ENCODE measurements at places on chromosomes 3 and 15.
A peak's percentile ranks its signal among the peaks of the same experiment; 100 is the strongest.

DNA sequence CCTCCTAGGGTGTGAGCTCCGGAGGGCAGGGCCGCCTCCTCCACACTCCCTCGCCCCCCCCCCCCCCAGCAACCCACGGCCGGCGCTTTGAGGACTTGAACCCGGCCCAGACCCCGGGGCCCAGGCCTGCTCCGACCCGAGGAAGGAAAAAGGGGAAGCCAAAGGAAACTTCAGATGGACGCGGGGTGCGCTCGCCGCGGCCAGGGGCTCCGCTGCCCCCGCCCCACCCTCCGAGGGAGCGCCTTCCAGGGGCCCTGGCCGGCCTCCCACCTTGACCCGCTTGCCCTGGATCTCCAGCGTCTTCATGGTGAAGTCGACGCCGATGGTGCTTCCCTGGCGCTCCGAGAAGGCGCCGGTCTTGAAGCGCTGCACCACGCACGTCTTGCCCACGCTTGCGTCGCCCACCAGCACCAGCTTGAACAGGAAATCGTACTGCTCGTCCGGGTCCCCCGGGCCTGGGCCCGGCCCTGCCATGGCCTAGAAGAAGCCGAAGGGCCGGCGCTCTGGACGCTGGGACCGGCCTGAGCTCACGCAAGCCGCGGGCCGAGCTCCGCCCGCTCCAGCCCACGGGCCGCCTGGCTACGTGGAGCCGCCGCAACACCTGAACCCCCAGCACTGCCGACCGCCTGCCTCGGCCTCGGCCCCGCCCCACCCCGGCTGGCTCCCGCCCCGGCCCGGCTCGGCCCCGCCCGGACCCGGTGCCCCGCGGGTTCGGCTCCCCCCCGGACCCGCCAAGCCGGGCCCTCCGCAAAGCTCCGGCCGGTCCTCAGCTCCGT lies 400 bp downstream of the RAB43 start:
- DNase-seq = no peak
- H3K27ac ChIP-seq = peak overlapping the region; percentile 51
- peaks cover 54% of the 10 kb centered on the region for H3K4me1 ChIP-seq
- H3K36me3 ChIP-seq = peaks cover 38% of the 10 kb centered on the region
- H3K4me3 ChIP-seq = peak overlapping the region; percentile 69
- H3K27me3 ChIP-seq = no peaks in the 10 kb centered on the region

DNA sequence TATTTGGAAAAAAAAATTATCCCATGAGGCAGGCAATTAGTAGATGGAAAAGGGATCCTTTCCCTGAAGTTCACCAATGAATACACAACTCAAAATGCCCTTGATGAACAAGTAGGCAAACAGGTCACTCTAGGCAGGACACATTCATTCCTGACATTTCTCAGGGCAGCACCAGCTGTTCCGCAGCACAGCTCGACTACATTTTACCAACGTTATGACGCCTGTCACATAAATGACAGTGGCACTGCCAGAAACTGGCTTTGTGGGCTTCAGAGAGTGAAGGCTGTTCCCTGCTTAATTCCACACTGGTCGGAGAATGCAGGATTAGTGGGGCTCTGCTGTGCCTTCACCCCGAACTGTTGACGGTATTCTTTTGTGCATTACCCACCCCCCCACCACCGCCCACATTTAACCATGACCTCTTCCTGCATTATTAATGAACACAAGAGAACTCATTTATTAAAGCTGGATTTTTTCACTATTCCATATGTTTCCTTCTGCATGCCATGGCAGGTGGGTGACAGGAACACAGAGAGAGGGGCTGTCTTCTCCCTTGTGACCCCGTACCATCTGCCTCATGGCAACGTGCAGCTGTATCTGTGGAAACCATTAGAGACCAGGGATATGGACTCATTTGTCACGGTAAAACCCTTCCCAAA lies 197.6 kb downstream of the PDZRN3 start:
- no peaks in the 10 kb centered on the region for H3K4me1 ChIP-seq
- H3K27ac ChIP-seq = no peak overlapping the region
- no peak overlapping the region for H3K4me3 ChIP-seq

DNA sequence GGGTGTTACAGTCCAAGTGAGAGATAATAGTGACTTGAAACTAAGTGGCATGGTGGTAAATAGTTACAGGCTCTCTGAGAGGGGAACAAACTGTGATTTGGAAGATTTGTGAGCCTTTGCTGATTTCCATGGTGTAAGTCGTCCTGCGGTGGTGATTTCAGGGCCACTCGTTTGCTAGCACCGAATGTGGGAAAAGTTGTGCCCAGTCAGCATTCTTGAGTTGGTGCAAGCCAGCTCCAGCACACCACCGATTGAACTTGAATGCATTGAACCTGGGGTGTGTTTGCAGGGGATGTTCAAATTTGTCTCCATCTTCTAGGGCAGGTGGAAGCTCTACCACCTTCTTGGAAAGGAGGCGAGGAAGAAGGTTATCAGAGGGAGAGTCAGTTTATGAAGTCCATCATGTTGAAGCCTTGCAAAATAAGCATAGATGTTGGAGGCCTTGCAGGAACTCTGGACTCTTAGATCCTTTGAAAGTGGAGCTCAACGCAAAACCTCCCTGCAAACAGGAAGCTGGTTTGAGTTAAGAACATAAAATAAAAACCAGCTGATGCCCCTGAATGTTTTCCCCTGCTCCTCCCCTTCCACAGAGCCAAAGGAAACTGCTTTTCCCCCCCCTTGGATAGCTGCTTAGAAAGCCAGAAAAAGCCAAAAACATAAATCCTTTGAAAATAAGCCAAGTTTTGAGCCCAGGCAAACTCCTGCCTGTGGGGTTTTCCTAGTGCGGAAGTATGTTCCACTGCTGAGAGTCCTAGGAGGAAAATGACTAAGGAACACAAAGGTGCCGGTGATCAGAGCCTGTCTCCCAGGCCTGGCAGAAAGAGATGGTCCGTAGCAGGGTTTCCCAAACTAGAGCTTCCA lies 21.9 kb downstream of the MAPKBP1 start:
- no peaks in the 10 kb centered on the region for H3K27me3 ChIP-seq
- no peak overlapping the region for H3K4me3 ChIP-seq
- H3K4me1 ChIP-seq = peaks cover 1% of the 10 kb centered on the region
- no peak for DNase-seq

GRCh38 chr15:67873777-67874176 lies 33.9 kb upstream of the RNU6-1 start:
- H3K4me1 ChIP-seq = no peaks in the 10 kb centered on the region
- H3K4me3 ChIP-seq = no peak overlapping the region
- H3K27ac ChIP-seq = no peak overlapping the region
- H3K36me3 ChIP-seq = no peaks in the 10 kb centered on the region
- no peaks in the 10 kb centered on the region for H3K27me3 ChIP-seq
- no peak for DNase-seq

DNA sequence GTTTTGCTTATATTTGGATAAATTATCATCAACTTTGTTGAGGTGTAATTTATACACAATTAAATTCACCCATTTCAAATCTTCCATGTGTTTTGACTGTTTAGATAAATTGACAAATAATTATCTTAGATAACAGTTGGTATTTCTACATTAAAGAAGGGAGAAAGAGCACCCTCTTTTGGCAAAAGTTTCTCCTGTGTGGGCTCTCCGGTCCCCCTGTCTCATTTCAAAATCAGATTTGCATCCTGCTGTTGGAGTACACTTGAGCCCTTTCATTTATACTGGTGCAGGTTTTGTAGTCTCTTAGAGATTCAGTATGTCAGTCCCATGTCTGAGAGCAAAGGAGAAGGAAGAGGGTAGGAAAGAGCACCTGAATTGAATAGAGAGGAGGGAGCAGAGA lies 49.4 kb downstream of the NKIRAS1 start:
- no peaks in the 10 kb centered on the region for H3K27me3 ChIP-seq
- peaks cover 11% of the 10 kb centered on the region for H3K4me1 ChIP-seq
- no peak for DNase-seq
- H3K36me3 ChIP-seq = no peaks in the 10 kb centered on the region
- H3K4me3 ChIP-seq = no peak overlapping the region

DNA sequence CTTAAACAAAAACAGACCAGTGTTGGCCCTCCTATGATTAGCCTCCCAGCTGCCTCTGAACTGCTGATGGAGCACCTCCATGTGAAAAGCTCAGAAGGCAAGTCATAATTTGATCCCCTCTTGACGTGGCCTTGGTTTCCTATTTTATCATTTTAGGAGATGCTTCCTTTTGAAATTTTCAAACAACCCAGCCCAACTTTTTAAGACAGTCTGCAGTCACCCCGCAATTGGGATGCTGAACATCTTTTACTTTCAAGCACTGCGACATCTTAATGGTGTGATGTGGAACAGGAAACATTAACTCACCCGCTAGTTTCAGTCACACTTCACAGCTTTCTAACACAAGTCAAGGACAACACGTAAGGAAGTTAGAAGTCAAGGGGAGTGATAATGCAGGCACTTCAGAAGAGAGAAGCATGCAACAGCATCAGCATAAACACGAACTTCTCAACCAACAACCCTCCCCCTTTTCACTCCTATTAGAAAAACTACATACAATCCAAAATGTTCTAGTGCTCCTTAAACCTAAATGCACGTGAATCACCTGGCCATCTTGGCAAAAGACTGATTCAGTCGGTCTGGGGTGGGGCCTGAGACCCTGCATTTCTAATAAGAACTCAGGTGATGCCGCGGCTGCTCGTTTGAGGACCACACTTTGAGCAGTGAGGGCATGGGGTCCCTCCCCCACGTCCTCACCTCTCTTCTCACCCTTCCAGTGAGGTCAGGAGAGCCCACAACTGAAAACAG lies 161.5 kb downstream of the FOXP1 start:
- H3K36me3 ChIP-seq = no peaks in the 10 kb centered on the region
- H3K27ac ChIP-seq = no peak overlapping the region
- no peak overlapping the region for H3K4me3 ChIP-seq

- DNase-seq = peak; percentile 40
- peaks cover 27% of the 10 kb centered on the region for H3K4me1 ChIP-seq
- H3K4me3 ChIP-seq = no peak overlapping the region
- H3K27me3 ChIP-seq = no peaks in the 10 kb centered on the region
- H3K27ac ChIP-seq = peak overlapping the region; percentile 33
- no peaks in the 10 kb centered on the region for H3K36me3 ChIP-seq
Measured at GRCh38 chr3:114899186-114899931, 247.7 kb downstream of the ZBTB20 start.

DNA sequence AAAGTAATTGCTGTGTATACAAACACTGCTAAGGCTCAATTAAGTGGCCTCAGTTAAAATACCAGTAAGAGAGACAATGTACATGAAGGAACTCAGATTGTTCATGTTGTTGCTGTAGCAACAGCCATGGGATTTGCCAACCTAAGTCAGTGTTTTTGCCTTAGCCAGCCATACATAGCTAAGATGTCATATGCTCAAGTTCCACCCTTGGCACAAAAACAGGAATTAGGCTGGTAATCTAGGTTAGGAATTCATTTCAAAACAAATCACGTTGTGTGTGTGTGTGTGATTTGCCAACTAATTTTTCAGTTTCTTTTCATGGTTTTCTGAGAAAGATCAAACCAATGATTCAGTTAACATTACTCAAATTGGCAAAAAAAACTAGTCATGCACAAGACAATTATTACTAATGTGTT lies 143.7 kb upstream of the KCNMB2 start:
- DNase-seq = no peak
- H3K27ac ChIP-seq = no peak overlapping the region
- H3K36me3 ChIP-seq = no peaks in the 10 kb centered on the region
- H3K27me3 ChIP-seq = no peaks in the 10 kb centered on the region

DNA sequence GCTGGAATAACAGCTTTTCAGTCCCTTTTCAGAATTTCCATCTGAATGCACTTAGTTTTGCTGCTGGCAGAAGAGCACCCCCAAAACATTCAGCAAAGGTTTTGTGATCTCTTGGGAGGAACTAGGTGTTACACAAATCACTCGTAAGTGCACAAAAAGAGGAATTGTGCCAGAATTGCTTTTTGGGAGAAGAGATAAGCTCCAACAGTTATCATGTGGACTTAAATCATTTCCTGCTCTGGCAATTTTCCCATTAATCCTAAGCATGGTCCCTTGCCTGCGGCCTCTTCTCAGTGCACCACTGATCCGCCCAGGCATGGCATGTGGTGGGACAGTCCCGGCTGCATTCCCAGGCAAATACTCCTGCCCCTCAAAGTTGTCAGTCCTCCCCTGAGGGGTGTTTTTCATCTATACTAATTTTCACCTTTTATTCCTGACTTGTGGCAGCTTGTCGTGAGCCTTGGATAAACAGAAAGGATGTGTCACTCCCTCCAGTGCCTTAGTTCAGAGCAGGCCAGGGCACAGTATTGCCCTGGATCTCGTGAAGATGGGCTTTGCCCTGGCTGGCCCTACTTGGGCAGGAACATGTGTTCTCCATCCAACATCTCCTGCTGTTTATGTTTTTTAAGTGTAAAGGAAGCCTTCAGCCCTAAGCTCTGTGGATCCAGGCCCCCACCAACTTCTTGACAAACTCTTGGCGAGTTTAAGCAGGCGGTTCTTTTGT lies 44.6 kb upstream of the VILL start:
- peak overlapping the region; percentile 49 for H3K4me3 ChIP-seq
- DNase-seq = peak; percentile 80

DNA sequence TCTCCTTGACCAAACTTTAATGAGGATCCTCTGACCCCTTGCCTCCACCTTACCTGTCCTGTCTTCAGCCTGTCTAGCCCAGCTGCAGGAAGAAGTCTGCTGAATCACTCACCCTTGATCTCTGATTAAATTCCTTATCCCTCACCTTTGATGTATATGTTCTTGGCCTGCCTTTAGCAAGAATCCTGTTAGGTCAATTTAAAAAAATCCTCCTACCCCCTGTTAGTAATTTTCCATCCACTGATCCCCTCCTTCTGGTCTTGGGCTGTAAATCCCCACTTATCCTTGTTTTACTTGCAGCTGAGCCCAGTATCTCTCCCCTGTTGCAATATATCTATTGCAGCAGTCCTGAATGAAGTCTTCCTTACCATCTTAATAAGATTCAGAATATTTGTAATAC lies 39.0 kb downstream of the MYH15 start:
- peaks cover 8% of the 10 kb centered on the region for H3K36me3 ChIP-seq
- no peak for DNase-seq
- H3K4me3 ChIP-seq = no peak overlapping the region
- no peaks in the 10 kb centered on the region for H3K27me3 ChIP-seq
- H3K27ac ChIP-seq = peak overlapping the region; percentile 50

DNA sequence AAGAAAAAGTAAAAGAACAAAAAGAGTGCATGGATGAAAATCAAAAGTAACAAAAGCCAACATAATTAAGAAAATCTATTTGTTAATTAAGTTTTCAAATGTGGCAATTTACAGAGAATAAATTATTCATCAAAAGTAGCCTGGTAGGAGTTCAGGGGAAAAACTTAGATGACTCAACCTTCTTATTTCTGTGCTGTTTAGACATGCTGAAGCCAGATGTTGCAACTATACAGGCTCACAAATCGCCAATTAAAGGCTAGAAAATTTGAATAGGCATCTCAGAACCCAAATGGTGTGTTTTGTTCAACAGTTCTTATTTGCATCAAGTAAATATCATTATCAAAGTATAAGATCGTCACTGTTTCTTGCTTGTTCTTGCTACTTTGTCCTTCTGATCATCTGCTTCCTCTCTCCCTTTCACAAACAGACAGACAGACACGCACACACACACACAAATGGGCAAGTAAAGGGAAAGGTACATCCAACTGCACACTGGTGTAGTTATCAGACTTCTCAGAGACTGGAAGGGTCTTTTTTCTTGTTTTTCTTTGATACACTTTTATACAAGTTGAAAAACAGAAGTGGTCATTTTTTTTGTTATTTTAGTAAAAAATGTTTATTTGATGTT lies 572.2 kb downstream of the MECOM start:
- no peak for DNase-seq
- no peak overlapping the region for H3K4me3 ChIP-seq
- H3K36me3 ChIP-seq = peaks cover 17% of the 10 kb centered on the region
- no peak overlapping the region for H3K27ac ChIP-seq

Data from Calu3 (cell line).